ENCODE measurements at places on chromosomes 13 and 19.

DNA sequence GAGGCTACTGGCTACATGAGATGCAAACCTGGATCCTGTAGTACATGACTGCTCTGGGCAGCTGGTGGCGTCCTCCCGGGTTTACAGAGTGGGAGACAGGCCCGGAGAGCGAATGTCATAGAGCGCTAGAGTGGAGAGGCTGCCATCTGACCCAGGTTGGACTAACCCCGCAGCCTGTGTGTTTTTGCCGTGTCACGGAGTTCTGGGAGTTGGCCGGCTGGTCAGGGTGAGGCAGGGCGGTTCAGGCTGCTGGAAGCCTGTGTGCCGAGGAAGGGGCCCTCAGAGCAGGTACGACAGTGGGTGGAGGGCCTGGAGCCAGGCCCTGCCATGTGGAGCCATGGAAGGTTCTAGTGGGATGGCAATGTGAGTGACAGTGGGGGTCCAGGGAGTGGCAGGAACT lies 12.5 kb downstream of the CRTC1 start:
- no peak for ATAC-seq

- no peak for ATAC-seq
Observed at GRCh38 chr13:83232626-83233025, 649.6 kb downstream of the SLITRK1 start.

DNA sequence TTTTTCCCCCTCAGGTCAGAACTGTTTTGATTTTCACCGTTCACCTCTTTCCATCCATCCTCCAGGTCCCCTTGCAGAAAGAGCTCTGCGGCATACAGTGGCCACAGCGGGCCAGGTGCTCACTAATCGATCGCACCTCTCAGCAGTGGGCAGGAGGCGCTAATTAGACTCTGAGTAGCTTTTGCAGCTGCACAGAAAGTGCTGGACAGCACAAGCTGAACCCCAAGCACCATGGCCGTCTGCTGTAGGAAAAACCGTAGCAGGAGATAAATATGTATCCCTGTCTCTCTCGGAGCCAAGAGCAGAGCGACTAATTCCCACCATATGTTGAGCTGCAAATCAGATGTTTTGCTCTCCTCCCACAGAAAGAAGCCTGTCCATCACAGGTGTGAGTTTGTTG lies 54.4 kb downstream of the PEX11G start:
- no peak for ATAC-seq

DNA sequence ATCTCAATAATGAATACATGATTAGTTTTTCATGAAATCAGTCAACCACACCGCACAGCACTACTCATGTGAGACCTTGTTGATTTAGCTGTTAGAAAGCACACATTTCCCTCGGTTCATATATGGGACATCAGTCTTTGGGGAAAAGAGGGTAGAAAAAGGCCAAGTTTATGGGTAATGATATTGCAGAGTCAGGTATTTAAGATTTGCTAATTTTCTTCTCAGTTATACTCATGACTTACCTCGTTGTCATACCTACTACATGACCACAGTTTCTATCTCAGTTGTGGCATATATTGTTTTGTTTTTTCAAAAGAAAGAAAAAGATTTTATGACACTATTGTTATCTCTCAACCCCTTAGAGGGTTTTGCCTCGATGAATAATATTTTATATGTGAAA lies 165.6 kb downstream of the POU4F1 start:
- ATAC-seq, result no peak

- peak; percentile 37 for ATAC-seq
Observed at GRCh38 chr19:1811942-1812425, at the start of gene ATP8B3. TSS of gene ATP8B3 (minus strand) at chr19:1812276. CDS start at chr19:1811736, 540 bp downstream.

DNA sequence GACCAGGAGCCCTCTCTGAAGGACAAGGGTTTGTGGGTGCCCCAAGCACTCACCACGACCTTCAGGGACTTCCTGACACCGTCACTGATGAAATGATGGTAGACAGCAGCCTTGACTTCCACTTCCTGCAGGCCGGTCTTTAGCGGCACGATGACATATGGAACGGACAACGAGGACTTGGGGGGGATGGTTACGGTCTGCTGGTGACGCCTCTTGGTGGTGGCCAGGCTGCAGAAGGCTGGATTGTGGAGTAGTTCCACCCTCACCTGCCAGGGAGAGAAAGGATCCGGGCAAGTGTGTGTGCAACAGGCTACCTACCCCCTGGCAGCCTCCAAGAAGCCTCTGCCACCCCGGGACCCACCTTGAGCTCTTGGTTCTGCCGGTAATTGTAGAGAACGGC lies 23.2 kb downstream of the C3 start:
- ATAC-seq, result no peak

DNA sequence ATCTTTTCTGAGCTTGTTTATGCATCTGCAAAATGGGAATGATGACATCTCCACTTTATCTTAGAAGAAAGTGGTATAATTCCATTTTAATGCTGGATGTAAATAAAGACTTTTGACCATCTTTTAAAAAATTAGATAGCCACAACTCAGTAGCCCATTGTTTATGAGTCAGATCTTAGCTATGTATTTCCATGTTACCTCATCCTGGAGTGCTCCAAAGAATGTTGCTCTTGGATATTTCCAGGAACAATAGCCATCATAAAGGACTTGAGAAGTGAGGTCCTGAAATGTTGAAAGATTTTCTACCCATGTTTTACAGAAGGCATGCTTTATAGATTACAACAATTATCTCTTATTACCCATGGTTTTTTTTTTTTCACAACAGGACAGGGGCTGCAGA lies 229.3 kb upstream of the EDNRB start:
- no peak for ATAC-seq

- ATAC-seq, result no peak
Observed at GRCh38 chr19:47631681-47632446, 22.9 kb downstream of the BICRA start.

- peak; percentile 34 for ATAC-seq
Observed at GRCh38 chr13:25816239-25816638, 235.6 kb downstream of the SHISA2 start.

DNA sequence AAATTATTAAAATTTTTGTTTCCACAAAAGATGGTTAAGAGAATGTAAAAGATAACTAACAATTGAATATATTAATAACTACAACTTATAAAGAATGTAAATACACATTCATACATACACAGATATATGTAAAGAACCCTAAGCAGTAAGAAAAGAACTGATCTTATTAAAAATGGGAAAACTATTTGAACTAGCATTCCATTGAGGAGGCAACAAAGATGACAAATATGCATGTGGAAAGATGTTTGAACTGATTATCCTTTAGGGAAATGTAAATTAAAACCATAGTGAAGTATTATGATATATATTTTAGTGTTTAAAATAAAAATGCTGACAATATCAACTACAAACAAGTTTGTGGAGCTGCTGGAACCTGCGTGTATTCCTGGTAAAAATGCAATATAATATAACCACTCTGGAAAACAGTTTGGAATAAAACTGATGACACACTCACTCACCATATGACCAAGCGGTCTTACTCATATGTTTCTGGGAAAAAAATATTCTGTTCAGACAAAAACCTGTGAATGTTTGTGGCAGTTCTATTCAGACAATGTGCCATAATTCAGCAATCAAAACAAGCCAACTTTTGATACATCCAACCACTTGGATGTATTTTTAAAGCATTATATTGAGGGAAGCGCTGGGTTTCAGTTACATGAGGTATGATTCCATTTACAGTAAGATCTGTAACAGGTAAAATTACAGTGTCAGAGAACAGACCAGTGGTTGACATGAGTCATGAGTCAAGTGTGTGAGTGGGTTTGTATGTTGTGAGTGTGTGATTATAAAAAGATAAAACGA lies 694.4 kb upstream of the SLITRK5 start:
- no peak for ATAC-seq

DNA sequence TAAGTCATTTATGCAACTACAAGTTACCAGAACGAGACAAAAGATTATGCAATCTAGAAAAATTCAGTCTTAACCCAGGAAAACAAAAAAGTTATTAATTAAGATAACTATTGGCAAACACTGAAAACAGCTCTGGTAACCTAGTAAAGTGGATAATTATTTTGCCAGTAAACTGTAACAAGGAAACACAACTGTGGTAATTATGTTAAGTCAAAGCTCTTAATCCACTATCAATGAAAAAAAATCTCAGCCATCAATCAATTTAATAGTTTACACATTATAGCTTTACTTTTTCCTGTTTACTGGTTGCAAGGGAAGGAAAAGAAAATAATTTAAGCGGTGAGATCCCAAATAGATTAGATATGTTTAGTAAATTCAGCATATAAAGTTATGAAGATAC lies 11.2 kb downstream of the EXOSC8 start:
- no peak for ATAC-seq

DNA sequence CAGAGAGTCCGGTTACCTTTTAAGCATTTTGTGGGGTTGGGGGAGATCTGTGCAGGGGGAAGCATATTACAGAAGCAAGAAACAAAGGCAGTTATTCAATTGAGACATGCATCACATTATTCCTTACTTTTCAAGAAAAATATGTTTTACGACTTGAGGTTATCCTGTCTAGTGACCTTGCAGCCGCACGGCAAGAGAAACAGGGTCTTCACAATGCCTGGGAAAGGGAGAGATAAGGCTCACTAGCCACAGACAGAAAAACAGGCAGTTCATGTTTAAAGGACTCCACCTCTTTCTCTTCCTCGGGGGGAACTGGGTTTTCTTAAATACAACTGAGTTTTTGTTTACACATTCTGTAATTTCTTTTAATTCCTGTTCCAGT lies 536 bp upstream of the NCR1 start:
- no peak for ATAC-seq

DNA sequence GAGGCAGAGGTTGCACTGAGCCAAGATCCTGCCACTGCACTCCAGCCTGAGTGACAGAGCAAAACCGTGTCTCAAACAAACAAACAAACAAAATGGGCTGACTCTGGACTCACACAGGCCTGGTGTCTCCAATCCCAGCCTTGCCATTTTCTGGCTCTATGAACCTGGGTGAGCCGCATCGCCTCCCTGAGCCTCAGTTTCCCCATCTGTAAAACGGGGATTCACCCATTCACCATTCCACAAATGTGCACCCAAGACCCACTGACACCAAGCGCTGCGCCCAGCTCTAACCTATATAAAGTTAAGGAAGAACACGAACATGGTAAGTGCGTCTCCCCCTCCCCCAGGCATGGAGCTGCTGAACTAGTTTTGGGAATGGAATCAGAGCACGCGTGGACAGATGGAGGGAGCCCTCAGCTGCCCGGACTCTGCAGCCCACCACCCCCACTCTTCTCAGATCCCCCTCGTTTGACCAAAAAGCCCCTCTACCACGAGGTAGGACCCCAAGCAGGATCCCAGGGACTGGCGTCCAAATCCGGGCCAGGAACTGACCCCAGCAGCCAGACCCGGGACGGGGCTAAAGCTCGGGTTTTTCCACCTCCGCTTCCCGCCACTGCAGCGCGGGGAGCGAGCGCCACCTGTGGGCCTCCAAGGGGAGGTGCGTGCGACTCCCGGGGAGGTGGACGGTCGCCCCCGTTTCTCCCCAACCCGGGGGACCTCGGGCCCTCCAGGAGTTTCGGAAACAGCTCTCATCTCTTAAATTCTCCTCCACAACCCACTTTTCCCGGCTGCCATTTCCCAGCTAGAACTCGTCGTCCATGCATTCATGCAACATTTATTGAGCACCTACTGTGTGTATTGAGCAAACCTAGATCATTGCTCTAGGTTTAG lies 33.0 kb upstream of the ADGRE5 start:
- ATAC-seq, result peak; percentile 56

DNA sequence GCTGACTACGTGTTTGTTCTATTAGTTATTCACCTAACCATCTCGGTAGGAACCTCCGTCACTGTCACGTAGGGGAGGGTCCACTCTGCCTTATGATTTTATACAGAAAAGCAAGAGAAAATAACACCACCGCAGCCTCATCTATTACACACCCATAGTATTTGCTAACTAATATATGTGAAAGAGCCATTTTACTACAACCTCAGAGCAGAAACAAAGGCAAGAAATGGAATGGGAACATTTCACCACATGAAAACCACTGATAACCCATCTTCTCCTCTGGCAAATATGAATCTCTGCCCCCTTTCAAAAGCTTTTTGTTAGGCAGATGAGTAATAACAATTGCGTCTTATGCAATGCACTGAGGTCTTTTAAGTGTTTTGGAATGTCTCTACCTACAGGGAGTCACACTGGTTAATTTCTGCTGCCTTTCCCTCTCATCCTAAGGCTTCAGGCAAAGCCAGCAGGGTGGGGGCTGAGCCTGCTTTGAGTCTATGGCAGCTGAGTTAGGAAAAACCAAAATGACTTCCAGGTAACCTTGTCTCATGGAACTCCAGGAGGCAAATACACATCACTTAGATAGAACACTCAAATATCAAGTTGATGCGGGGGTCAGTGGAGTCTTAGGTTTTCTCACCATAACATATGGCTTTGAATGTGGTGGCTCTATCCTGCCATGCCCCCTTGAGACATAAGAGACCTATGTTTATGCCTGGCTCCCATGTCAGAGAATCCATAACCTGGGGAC lies 15.0 kb downstream of the TSHZ3 start:
- no peak for ATAC-seq

- ATAC-seq, result no peak
Observed at GRCh38 chr19:14181906-14182305, 24.1 kb downstream of the ADGRL1 start.

DNA sequence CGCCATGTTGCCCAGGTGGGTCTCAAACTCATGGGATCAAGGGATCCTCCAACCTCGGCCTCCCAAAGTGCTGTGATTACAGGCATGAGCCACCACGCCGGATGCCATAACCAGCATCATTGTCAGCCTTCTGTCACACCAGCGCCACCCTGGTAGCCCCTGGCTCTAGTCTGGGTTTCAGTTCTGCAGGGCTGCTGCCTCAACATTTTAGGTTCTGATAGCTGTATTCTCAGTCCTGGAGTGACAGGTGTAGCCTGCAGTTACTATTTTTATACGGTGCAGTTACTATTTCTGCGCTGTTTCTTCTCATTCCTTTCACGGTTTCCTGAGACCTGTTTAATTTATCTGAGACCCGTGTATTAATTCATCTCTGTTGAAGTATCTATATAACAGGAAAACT lies 57.1 kb downstream of the TRPM4 start:
- peak; percentile 79 for ATAC-seq

DNA sequence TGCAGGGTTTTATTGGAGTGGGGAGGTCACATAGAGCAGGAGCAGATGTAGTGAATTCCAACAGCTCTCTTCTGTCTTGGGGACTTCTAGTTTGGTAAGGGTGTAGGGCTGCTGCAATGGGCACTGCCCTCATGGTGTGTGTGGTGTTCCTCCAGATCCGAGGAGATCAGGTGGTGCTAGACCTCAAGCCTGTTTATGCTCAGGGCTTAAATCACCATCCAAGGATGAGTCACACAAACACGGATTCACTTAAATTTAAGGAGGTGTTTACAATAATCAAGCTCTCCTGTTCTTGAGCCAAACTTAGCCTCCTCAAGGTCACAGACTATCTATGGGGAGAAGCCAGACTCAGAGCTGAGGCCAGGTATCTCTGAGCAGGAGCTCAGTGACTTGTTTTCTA lies 23.0 kb downstream of the HS6ST3 start:
- no peak for ATAC-seq
